ENCODE measurements at places on chromosomes 5 and 9.

- DNase-seq = no peak
Measured at GRCh38 chr5:16548115-16548514, 68.7 kb downstream of the RETREG1 start.

DNA sequence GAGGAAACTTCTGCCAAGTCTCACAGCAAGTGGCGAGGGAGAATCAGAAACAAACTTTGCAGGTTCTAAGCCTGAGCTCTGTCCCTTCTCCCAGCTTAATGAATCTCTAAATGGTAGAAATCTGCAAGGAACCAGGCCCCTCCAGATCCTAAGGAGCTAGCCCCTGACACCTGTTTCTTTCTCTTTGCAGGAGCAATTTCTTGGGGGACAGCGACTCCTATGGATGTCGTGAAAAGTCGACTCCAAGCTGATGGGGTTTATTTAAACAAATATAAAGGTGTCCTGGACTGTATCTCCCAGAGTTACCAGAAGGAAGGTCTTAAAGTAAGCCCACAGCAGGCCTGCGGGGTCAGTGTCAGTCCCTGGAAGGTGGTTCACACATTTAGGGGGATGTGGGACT is 21.8 kb downstream of the IL9 start:
- DNase-seq = no peak

- no peak for DNase-seq
Measured at GRCh38 chr9:121498487-121499176, 1.0 kb downstream of the GGTA1 start.

DNA sequence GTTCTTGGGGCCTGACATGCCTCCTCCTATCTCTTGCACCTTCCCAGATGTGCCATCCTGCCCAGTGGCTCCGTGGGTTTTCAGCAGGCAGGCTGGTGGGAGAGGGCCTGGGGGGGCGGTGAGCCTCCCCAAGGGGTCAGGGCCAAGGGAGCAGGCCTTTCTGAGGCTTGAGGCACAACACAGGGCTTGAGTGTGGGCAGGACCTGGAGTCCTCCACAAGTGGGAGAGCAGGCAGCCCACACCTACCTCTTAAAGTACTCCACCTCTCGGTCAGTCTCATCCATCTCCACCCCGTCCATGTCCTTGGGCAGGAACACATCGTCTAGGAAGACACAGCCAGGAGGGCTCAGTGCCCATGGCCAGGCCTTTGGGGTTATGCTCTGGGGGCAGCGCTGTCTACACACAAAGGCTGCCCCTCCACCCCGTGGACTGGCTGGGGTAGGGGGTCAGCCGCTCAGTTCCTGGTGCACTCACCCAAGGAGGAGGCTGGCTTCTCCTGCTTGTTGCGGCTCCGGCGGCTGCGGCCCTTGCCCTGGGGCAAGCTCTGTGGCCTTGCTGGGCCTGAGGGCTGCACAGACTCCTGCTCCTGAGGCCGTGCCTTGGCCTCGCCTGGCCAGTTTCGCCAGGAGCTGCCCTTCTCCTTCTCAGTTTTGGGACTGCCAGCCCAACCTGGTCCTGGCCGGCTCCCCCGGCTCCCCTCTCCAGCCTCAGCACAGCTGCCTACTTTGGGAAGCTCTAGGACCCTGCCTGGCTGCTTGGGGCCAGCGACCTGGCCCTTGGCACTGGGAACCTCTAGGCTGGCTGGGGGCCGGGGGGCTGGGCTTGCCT is 7.2 kb upstream of the DDX41 start:
- no peak for DNase-seq

- no peak for DNase-seq
Measured at GRCh38 chr9:135485385-135485784, 5.8 kb downstream of the PPP1R26 start.

GRCh38 chr5:157596487-157596886 is 20.9 kb upstream of the ADAM19 start:
- DNase-seq = peak; percentile 64

All from CD4-positive, alpha-beta T cell treated with Interleukin-15 for 1 hour (primary cell).